ENCODE measurements at places on chromosomes 3 and 15. TPM values are rescaled to one million over a fixed set of nuclear protein-coding genes. Genes with fewer than 3 reads are reported as not detected.

SCAMP5 gene
- total RNA-seq = 18.8 TPM

LRRC31 gene
- total RNA-seq = 6.5 TPM

- peak; percentile 37 for DNase-seq
Observed at GRCh38 chr3:122679882-122680474, 661 bp upstream of the PARP14 start.

- DNase-seq = no peak
Observed at GRCh38 chr3:13532085-13532484, 16.8 kb upstream of the FBLN2 start.

DNA sequence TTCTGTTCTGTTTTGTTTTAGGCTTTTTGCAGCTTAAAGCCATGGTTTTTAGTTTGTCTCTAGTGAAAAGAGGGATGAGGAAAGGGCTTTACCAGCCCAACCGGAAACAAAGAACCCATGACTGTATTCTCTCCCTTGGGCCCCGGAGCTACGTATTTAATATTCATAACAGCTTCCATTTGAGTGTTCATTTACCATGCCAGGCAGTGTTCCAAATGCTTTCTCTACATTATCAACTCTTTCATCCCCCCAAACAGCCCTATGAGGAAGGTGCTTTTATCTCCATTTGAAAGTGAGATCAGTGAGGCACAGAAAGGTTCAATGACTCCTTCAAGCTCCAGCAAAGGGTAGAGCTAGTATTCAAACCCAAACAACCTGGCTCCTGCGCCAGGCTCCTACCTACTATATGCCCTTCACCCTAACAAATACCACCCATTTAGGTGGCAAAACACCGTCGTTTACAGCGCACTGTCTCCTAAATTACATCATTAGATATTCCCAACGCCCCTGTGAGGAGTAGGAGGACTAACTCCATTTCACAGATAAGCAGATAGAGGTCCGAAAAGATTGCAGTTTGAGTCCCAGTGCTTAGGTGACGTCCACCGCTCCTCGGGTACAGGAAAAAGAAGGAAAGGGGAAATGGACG lies 27.9 kb downstream of the GTPBP8 start:
- DNase-seq = peak; percentile 32

- no peak for DNase-seq
Observed at GRCh38 chr3:151501171-151501922, 40.5 kb upstream of the IGSF10 start.

RETNLB gene
- not detected for total RNA-seq

AADACL2 gene
- total RNA-seq = 0.10 TPM

DNA sequence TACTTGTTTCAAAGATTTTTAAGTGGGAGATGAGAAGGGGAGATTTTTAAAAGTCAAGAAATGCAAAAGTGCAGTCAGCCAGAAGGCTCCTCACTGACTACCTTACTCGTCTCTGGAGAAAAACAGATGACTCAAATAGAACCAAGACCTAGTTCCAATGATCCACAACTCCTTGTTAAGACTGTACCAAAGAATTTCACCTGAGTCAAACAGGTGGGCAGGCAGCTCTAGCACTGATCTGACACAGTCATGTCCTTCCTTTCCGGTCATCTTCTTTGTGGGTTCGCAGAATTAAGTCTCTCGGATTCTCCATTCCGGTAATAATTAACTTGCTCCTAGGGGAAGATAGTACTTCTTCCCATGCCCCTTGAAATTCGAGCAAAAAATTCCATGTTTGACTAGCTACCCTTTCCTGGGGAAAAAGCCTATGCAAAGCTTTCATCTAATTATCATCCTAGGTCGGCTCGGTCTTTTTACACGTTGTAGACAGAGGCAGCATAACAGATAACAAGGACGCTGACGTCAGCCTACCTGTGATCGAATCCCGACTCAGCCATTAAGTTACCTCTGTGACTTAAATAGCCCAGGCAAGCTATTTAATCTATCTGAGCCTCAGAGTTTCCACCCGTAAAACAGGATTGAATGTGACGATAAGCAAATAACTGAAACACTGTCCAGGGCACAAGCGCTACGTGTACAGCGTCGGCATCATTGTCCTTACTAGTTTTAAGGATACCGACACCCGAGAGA lies 758 bp downstream of the SELENOK start:
- DNase-seq = peak; percentile 82

GRCh38 chr3:69647511-69648110 lies 91.7 kb upstream of the MITF start:
- DNase-seq = no peak

BTLA gene
- total RNA-seq = not detected

CFAP91 gene
- total RNA-seq = 2.3 TPM

CPN2 gene
- 3.5 TPM for total RNA-seq

- DNase-seq = peak; percentile 49
Observed at GRCh38 chr3:100634493-100635272, 25.3 kb downstream of the ADGRG7 start.

GRCh38 chr3:171772427-171773056 lies 37.7 kb downstream of the PLD1 start:
- peak; percentile 77 for DNase-seq

DNA sequence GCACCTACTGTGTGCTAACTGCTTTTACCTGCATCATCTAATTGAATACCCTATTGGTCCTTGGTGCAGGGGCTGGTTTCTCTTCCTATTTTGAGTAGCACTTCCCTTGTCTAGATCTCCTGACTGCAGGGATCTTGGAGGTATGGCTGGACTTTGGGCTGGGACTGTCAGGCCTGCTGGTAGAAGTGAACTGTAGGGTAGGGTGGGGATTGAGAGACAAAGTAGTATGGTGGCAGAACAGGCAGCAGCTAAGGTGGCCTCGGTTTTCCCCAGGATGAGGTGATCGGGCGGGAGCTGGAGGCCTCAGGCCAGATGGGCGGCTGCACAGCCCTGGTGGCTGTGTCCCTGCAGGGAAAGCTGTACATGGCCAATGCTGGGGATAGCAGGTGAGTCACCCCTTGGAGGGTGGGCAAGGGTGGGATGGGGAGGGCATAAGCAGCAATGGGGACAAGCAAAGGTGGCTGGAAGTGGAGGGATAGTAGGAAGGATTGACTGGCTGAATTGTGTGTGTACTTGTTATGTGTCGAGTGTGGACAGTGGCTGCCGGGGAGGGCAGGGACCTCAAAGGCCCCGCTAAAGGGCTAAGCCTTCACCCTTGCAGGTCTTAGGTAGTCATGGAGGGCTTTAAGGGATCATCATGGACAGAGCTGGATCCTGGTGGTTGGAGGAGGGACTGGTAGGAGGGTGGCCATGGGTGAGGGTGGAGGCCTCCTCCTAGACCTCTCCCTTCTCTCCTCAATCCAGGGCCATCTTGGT lies 2.0 kb downstream of the PPM1M start:
- peak; percentile 4 for DNase-seq

GRCh38 chr3:100149713-100150415 lies 35.6 kb upstream of the FILIP1L start:
- no peak for DNase-seq

DNA sequence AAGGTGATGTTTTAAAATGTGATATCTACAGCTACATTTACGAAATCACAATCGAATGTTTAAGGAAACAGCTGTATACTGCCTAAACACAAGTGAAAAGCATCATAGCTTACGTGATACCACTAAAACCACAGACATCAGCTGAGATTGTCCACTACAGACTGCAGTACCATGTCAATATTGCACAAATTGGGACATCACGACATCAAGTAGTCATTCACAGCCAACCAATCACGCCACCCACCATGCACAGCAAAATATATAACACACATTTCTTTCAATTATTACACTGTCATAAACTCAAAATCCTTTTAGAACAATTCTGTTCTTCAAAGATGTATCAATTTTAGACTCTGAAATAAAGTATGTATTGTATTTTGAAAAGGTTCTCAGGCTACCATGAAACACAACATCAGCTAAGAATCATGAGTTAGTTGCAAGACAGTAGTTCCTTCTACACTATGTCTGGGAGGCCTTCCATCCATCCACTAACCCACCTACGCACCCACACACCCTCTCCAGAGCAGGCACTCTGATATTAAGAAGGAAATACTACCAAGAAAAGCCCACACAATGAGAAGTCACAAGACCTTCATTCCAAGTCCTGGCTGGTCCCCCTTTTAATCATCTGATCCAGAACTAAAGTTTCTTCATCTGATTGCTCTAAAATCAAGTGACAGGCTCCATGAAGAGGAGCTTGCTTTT lies 3.1 kb downstream of the DMXL2 start:
- DNase-seq = no peak

GRCh38 chr3:174859114-174859735 lies at the start of gene NAALADL2:
NAALADL2 (plus strand) TSS chr3:174859334.
- DNase-seq = peak; percentile 23

GRCh38 chr3:22496641-22497040 lies 706.5 kb upstream of the UBE2E2 start:
- DNase-seq = no peak

Measured in hepatocyte (in vitro differentiated cells).